ENCODE measurements at places on chromosomes 12 and 14.

DNA sequence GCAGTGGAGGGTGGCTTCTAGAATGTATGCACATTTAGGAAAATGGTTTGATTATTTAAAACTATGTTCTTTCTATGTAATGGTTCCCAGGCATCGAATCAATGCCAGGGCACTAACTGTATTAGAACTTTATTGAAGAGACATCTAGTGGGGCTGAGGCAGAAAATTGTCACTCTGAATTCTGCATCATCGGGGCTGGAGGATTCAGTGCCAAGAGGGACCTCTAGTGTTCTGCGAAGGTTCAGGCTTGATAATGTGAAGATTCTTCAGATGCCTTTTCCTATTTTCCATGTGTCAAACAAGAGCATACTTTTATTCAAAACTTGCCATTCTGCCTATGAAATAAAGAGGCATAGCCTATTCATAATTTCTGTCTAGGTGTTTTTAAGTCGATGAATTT is 146.3 kb downstream of the CAND1 start:
- peak; percentile 39 for DNase-seq

DNA sequence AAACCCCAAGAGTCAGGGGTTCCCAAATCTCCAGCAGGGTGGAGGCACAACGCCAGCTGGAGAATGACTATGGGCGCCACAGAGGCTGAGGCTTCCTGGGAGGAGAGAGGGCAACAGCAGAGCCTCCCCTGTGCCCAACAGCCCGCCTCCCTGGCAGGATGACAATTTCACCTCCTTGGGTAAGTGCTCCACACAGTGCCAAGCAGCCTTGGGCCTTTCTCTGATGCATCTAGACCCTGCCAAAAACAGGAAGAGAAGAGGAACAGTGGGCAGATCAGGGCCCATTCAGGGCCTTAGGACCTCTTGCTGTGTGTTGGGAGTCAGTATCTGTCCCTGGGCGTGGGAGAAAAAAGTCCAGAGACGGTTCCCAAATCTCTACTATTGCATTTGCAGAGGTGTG is 5.0 kb upstream of the OR10P1 start:
- no peak for DNase-seq

DNA sequence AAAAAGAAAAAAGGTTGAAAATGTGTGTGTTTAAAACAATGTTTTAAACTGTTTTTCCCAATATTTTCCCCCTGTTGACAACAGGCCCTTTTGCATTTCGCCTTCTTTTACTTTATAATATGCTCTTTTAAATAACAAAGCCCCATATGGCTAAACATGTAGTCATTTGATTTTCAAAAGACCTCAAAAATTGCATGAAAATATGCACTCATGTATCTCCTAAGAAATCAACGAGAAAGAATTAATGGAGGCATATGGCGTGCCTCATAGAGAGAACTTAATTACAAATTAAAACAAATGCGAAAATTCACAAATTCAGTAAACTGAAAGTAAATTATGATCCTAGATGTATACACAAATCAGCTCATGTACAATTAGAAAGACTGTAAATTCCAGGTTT is 202.6 kb upstream of the FOXN3 start:
- DNase-seq = no peak

GRCh38 chr12:69639400-69640016 is 28.8 kb upstream of the LRRC10 start:
- DNase-seq = peak; percentile 87

GRCh38 chr12:93380480-93381121 is 2.9 kb downstream of the NUDT4 start:
- DNase-seq = peak; percentile 49

DNA sequence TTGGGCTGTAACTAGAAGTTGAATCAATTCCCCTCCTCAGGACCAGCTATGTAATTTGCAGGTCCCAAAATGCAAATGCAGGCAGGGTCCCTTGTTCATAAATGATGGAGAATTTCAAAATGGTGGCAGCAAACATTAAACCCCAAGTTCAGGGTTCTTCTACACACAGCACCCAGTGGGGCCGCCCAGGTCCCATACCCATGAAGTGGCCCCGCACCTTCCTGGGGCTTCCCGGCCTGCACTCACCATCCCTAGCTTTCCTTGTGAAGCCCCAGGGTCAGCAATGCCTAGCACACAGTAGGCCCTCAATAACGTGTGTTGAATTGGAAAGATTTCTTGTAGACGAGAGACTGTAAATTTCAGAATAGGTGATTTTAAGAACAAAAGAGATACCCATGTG is 76.0 kb downstream of the NTF3 start:
- no peak for DNase-seq

DNA sequence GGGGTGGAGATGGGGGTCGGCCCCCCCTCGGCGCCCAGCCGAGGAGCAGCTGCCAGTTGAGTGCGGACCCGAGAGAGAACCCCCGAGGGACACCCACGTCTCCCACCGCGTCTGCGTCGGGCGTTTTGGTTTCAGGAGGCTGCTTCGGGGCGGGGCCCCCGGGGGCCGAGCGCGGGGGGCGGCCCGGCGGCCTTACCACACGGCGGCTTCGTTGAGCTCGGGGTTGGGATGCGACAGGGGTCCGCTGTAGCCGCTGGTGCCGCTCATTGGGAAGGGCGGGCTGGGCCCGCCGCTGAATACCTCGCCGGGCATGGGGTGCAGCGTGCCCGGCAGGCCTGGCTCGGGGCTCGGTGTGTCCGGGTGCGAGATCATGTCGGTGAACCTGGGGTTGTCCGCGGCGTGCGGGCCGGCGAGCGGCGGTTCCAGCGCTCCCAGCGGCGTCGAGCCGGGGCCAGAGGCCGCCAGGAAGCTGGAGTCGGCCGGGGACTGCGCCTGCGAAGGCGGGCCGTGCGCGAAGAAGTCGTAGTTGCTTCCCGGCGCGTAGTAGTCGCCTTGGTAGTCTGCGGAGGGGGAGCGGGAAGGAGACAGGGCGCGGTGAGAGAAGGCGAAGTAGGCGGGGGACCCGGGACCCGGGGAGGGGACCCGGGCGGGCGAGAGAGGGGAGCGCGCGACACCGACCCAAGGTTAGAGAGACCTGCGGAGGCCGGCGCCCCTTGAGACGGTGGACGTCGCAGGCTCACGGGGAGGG is 8.5 kb downstream of the LHX5 start:
- DNase-seq = no peak

- no peak for DNase-seq
These were observed 29.6 kb downstream of the EEA1 start for GRCh38 chr12:92899386-92900001.

DNA sequence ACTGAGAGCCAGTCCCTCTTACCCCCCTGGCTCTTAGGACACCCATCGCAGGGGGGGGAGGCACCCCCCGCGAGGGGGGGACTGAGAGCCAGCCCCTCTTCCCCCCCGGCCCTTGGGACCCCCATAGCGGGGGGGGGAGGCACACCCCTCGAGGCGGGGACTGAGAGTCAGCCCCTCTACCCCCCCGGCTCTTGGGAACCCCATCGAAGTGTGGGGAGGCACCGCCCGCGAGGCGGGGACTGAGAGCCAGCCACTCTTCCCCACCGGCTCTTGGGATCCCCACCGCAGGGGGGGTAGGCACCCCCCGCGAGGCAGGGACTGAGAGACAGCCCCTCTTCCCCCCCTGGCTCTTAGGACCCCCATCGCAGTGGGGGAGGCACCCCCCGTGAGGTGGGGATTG is 48.8 kb downstream of the DDX11 start:
- no peak for DNase-seq

DNA sequence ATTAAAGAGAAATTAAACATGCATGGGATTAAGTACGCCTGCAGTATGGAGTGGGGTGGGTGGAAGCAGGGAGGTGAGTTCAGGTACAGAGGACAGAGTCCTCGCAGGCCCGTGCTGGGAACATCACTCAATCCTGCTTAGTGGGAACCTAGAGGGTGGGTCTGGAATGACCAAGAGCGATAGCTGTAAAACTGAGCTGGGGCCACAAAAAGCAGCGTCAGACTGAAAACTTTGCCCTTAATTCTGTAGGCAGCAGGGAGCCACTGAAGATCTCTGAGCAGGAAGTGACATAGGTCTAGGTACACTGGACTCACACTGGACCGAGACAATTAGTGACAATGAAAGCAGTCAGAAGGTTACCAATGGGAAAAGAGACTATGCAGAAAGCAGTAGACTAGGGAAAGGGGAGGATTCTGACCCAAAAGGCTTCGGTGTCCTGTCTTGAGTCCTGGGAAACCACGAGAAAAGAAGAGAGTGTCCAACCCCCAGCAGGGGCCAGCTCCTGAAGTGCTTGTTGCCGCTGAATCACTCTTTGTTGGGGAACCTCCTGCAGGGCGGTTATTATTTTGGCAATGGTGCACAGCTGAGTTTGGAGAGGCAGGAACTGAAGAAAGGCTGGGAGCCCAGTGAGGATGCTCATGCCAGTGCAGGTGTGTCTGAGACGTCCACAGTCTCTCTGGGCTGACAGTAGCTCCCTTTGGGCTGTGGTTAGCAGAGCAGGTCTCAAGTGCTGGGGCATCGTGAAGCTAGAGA is 97.4 kb downstream of the PLXNC1 start:
- no peak for DNase-seq

DNA sequence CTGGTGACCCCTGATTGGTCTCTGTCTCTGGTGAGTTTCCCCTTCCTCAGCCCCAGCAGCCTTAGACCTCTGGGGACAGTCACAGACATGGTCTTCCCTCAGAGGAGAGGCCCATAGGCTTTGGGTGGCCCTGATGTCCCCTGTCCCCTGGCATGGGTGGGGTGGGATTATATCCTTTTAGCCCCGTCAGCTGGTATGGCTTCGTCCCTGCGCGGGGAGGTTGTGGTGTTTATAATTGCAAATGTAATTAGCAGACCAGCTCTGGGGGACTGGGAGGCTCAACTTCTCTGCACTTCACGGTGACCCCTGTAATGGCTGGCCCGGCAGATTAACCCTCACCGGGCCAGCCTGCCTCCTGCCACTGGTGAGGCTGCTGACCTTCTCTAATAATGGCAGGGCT is 5.1 kb downstream of the ESRRB start:
- no peak for DNase-seq

- no peak for DNase-seq
These were observed 133.6 kb upstream of the SLC35F4 start for GRCh38 chr14:57999471-57999870.

DNA sequence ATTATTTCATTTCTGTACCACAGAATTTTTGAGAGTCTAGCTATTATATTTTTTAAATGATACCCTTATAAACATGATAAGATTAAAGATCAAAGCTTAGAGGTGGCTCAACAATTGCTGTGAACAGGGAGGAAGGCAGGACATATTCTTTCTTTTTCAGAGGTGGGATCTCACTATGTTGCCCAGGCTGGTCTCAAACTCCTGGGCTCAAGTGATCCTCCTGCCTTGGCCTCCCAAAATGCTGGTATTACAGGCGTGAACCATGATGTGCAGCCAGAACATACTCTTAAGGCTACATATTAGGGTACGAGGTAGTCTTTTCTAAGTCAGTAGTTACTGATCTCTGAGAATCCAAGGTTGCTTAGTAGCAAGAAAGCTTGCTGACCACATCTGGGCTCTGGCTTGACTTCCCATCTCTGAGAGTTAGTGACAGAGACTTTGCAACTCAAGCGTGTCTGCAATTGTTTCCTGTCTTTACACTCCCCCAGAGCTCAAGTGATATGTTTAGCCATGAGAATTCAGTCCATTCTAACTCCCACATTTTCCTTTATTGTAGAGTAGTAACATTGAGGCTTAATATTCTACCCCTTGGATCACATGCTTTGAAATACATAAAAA is 8.6 kb downstream of the RAB5B start:
- DNase-seq = peak; percentile 46

DNA sequence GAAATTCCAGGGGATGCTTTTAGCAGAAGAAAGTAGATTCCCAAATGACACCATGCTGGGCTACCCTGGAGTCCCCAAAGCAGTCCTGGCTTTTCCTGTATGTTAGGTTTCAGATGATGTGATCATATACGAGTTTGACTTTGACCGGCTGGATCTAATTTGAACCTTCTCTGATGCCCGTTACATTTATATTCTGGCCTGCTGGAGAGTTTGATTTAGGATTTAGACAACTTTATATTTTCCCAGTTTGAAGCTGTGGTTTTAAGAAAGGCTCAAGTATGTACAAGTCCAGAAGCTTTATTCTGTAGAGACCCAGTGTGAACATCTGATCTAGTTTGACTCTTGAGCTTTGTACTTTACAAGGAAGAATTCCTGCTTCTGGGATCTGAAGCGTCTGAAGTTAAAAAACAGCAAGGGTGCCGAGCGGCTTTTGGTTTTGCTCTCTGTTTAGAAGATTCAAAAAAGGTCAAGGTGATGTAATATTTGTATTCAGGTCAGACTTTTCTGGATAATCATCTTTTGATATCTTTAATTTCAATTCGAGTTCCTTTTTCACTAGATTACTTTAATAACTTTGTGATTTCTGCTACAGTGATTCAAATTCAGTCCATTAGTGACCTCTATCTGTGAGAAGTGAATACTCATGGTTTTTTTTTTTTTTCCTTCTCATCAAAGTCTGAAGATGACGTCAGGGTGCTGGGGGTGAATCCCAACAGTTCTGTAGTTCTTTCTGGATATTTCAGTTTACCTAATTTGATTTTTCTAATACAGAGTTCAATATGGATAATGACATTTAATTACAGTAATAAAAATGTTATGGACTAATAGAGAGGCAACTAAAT is 6.3 kb downstream of the FLRT2 start:
- DNase-seq = peak; percentile 38

DNA sequence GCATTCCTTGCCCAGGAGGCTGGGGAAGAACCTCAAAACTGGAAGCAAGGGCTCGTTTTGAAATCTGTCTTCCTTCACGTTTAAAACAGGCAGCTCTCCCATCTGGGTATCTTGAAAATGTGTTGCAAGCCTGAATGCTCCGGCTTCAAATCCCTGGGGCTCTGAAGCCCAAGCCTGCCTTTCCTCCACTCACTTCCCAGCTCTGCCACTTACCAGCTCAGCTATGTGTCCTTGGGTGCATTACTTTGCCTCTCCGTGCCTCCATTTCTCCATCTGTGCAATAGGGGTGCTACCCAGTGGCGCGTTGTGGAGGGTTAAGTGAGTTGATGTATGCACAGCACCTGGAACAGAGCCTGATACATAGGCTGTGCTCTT is 97.6 kb downstream of the GCH1 start:
- DNase-seq = no peak

GRCh38 chr12:106914796-106915634 is 40.7 kb upstream of the TMEM263 start:
- no peak for DNase-seq

GRCh38 chr12:66409195-66409871 is 107.0 kb downstream of the HELB start:
- DNase-seq = peak; percentile 83

- DNase-seq = no peak
These were observed 387.0 kb upstream of the GARIN6 start for GRCh38 chr12:99260456-99260996.

DNA sequence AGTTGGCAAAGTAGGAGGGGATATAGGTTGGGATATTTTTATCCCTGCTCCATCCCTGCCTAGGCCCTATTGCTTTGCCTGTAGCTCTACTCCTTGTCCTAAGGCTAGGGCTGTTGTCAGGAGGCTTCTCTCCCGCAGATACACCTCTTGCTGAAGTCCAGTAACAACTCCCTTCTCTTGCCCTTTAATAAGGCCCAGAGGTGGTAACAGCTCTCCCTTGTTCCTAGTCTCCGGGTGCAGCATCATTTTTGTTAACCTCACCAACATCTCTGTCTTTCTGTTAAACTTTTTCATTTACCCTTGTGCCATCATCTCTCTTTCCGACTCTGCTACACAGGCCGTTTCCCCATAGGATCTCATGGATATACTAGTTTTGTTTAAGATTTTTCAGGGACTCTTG is 6.3 kb downstream of the ASCL1 start:
- DNase-seq = no peak

GRCh38 chr14:23187925-23188324 is 4.5 kb upstream of the SLC7A8 start:
- no peak for DNase-seq

Data from hematopoietic multipotent progenitor cell treated with erythropoietin and hydrocortisone succinate and interleukin-3 and kit ligand, for 6 days (in vitro differentiated cells).